ENCODE measurements at places on chromosomes 5 and 9.

- no peak for DNase-seq
Measured at GRCh38 chr9:16352791-16353401, 517.6 kb downstream of the BNC2 start.

DNA sequence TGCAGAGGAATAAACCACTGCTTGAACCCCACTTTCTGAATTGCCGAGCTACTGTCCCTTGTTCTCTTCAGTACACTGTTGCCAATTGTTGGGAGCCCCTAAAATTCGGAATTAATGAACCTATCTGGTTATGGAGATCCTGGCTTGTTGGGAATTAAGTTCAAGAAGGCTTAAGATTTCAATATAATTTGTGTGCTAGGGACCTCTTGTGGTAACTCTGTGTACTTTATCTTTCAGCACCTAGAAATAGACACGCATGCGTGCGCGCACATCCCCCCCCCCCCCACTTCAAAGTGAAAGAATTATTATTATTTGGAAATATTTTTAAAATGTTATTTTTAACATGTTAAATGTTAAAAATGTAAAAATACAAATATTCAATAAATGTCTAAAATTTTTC lies 53.3 kb upstream of the FAM169A start:
- DNase-seq: no peak

DNA sequence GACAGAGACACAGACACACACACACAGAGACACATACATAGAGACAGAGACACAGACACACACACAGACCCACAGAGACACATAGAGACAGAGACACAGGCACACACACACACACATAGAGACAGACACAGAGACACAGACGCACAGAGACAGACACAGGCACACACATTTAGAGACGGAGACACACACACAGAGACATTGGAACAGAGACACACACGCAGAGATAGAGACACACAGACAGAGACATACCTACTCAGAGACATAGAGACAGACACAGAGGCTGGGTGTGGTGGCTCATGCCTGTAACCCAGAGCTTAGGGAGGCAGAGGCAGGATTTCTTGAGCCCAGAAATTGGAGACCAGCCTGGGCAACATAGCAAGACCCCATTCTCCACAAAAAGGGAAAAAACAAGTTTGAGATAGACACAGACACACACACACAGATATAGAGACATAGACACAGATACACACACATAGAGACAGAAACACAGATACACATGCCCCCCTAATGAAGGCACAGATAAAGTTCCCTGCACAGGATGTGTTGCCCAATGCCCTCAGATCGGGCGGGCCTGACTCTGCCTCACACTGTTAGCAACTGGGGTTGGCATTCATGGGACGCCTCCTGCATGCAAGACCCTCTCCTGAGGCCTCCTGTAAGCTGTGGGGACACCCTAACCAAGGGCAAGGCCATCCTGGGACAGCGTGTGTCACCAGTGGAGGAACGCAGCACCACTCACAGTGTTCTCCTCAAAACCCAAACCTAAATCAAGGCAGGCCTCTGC lies 3.3 kb upstream of the RALGDS start:
- no peak for DNase-seq

DNA sequence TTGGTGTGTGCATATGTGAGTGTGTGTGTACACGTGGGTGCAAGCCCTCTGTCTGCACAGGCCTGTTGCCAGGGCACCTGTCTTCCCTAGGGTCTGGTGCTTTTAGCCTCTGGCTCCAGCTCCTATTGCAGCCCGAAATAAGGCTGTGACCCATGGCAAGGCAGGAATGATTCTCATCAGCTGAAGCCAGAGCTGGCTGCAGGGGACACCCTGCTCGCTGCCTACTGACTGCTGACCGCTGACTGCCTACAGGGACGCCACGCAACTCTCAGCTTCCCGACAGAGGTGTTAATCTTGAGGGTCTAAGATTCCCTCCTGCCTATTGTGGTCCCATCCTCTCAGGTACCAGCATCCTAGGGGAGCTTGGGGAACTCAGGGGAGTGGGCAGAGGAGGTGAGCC lies at the start of gene MYOZ3:
Gene MYOZ3 (plus strand): TSS at position 166 of the 400 bp plus-strand sequence. CDS start 1,691 bp downstream, outside the sequence.
- DNase-seq: no peak

GRCh38 chr9:708182-708550 lies 133.3 kb upstream of the DMRT1 start:
- no peak for DNase-seq

GRCh38 chr9:7315116-7315515 lies 484.5 kb downstream of the DMAC1 start:
- DNase-seq: no peak

DNA sequence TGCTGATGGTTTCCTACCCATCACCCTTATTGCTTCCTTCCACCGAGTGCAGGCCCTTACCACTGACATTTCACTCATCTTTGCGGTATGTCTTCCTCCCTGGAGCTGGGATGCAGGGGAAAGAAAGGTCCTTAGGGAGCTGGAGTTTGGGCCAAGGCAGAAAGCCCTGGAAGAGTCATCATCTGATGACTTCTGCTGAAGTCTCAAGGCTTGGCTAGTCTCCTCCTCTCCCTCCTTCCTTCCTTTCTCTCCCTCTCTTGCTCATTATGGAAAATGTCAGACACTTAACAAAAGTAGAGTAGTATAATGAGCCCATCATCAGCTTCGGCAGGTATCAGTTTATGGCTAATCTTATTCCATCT lies 40.0 kb downstream of the LARP1 start:
- no peak for DNase-seq

DNA sequence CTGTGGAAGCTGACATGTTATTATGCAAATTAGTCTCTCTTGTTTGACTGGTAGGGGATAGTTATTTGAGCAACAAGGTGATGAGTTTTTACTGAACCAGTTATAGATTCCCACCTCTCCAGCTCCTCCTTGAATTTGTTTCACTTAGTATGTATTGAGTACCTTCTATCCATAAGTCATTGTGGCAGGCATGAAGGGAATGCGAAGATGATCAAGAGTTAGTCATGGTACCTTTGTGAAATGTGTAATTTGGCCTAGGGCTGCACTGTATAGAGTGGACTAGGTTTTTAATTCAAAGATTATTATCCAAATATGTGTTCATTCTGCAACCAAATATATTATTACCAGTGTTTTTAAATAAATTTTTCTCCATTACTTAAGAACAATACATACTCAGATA lies 110.1 kb downstream of the HACD4 start:
- no peak for DNase-seq

GRCh38 chr9:24464319-24464951 lies 81.3 kb downstream of the IZUMO3 start:
- DNase-seq: no peak

DNA sequence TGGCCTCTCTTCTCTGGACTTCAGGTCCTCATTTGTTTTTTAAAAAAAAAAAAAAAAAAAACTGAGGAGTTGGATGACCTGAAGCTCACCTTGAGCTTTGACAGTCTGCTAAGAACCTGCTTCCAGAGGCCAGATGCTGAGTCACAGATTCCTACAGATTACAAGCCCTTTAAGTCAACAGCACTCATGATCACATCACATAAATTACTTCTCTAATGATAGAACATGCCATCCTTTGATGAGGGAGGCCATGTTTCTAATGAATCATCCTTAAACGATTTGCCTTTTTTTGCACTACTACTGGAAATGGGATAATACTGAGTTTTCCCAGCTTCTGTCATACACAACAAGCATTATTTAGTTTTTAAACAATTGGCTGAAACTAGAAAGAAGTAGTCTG lies 34.2 kb upstream of the MYOT start:
- no peak for DNase-seq

DNA sequence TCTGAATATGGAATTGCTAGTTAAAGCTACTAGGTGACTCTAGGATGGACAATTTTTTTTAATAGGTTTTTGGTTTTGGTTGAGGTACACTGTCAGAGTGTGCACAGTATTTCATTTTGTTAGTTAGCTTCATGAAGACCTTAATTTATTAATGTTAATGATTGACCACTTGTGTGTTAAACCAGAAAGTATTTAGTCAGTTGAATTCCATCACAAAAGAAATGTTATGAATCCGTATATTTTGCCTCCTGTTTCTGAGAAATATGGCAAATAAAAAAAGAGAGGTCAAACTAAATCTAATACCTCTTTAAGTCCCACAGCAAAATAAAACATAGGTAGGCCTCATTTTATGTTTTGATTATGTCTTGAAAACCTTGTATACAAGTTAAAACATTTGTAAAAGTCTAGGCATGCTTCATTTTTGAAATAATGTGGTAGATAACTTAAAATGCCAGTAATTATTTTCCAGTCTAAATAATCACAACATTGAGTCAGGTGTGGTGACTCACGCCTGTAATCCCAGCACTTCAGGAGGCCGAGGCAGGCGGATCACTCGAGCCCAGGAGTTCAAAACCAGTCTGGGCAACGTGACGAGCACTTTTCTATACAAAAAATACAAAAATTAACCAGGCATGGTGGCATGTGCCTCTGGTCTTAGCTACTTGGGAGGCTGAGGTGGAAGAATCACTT lies 50.8 kb downstream of the ITGA1 start:
- DNase-seq: no peak

- no peak for DNase-seq
Measured at GRCh38 chr5:68379275-68380036, 163.9 kb downstream of the PIK3R1 start.

DNA sequence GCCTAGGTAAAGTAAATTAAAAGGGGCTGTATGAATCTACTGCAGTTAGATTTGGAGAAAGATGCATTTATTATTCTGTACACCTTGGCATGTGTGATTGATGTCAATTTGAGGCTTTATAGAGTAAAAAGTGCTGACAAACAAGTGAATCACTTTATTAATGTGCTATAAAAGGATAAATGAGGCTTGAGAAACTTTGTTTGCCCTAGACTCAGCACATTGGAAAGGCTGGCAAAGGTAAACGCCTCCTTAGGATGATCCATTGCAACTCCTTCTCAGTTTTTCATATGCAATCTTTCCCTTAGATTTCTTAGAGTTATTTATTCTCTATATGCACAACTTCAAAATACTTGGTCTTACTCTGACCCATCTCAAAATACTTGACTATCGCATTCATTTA lies 369.0 kb downstream of the HINT1 start:
- DNase-seq: no peak

- no peak for DNase-seq
Measured at GRCh38 chr9:99828417-99829176, 6.9 kb downstream of the NR4A3 start.

DNA sequence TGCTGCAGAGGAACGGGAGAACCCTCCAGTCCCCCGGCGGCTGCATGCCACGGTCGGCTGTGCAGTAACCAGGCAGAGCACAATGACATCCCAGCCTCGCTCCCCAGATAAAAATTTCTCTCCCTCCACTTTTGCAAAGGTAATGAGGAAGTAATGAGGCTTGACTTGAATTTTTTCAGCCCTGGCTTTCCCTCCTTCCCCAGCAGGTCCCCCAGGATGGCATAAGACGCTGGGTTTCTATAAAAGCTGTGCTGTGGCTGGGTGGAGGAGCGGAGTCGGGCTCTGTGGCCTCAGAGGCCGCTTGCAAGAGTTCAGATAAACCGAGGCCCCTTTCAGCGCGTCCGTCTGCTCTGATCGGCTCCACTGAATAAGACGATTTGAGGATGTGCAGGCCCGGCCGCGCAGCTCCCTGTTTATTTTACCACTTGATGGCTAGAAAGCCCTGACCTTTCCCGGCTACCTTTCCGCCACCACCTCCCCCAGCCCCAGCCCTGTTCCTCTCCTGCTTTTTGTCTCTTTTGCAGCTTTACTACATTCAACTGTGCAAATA lies 351.9 kb upstream of the IRX2 start:
- no peak for DNase-seq

- no peak for DNase-seq
Measured at GRCh38 chr5:172446336-172447051, 7.8 kb downstream of the SH3PXD2B start.

DNA sequence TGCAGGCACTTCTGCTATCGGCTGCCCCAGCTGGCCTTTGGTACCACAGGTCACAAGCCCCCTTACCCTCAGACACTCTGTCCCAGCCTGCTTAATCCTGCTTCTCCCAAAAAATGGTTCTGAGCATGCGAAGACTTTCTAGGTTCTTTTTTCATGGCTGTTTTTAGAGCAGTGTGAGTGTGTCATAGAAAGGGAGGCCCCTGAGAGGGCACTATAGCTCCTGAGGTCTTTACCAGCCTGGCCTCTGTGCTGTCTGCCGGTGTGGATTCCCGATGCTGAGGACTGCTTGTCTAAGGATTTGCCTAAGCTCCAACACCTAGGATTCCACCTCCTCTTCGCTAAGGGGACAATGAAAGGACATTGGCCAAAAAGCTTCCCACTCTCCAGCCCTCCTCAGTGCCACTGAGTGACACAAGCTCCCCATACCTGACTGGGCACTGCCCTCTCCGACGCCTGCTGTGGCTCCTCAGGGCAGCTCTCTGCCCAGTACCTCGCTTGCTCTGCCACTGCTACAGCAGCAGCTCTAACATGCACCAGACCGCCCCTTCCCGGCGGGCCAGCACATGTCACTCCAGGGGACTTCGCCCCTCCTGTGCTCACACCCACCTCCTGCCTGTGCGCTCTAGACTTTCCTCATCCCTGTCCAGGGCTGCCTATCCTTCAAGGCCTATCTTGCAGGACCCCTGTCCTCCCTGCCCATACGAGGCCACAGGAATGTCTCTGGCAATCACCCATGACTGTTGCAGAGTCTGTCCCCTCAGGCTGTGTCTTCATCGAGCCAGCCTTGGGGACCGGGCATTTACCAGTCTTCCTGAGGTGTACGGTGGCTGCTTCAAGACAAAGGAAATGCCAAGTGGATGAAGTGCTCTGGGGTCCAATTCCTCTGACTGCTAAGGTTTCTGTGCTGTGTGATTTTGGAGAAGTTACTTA lies 21.0 kb downstream of the MACROH2A1 start:
- no peak for DNase-seq

- no peak for DNase-seq
Measured at GRCh38 chr9:19770973-19771372, 17.9 kb downstream of the SLC24A2 start.

- DNase-seq: no peak
Measured at GRCh38 chr9:96607971-96608370, 11.7 kb downstream of the CDC14B start.

- DNase-seq: no peak
Measured at GRCh38 chr9:26677965-26678706, 214.5 kb downstream of the CAAP1 start.

GRCh38 chr9:84456527-84456926 lies 116.0 kb upstream of the SLC28A3 start:
- no peak for DNase-seq

DNA sequence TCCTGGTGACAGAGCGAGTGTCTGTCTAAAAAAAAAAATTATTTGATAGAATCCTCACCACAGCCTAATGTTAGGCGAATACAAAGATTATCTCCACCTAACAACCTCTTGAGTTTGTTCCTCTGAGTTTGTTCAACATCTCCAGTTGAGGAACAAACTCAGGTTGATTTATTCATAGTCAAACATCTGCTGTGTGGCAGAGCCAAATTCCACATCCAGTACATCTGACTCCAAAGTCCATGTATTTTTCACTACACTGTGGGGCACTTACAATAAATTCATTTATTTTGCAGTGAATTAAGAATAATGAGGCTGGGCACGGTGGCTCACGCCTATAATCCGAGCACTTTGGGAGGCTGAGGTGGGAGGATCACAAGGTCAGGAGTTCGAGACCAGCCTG lies 53.3 kb downstream of the KIF24 start:
- no peak for DNase-seq

GRCh38 chr5:122584411-122585300 lies 190.2 kb upstream of the SNX2 start:
- no peak for DNase-seq
